Activated CD8-positive, alpha-beta memory T cell treated with anti-CD3 and anti-CD28 coated beads for 1 hour (primary cell): ENCODE measurements at places on chromosomes 11 and 22.

- no peak for DNase-seq
These were observed 38.4 kb downstream of the NAV2 start for GRCh38 chr11:19751055-19751454.

GRCh38 chr11:121282386-121282785 is 10.2 kb upstream of the SC5D start:
- DNase-seq: no peak

DNA sequence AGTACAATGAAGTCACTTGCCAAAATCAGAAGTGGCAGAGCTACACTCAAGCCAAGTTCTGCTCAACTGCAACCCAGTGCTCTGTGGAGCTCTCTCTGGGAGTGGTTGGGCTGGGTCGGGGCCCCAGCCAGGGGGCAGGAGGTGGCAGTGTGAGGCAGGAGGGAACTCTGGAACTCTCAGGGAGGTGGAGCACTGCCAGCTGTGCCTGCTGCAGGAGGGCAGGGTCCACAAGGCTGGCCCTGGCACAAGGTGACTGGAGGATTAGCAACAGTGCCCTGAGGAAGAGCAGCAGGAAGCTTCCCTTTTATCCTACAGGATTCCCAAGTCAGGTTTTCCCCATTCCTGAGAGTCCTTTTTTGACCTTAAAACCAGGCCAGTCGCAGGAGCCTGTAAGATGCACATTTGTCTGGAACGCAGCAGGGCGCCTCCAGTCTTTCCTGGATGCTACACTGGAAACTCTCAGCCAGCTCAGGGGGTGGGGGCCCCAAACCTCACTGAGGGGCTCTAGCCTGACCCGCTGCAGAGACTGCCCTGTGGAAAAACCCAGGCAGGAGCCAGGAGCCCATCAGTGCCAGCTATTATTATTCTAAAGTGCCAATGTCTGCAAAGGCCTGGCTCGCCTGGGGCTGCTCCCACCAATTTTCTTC is 31.8 kb downstream of the DKK3 start:
- DNase-seq: no peak

- no peak for DNase-seq
These were observed 1598.1 kb downstream of the FAM181B start for GRCh38 chr11:81135570-81135969.

- DNase-seq: no peak
These were observed 9.7 kb upstream of the RCN1 start for GRCh38 chr11:32081129-32081641.
